ENCODE measurements at places on chromosomes 2 and 18.

- DNase-seq, result no peak
These were observed 39.4 kb upstream of the TDRD15 start for GRCh38 chr2:21084401-21084800.

DNA sequence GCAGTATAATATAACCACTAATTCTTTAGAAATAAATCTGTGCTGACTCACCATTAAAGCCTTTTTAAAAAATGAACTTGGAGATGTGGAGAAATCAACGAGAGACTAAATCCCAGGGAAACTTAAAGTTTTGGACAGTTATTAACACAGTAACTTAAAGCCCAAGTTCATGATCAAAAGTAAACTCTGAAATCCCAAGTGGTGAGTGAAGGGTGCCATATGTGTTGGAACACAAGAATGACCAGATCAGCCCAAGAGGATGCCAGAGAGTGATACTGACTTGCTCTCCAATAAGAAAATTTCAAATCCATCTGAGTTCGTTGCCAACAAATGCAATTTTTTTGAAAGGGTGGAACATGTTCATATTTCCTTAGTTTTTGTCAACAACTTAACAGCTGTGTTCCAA, 838.1 kb upstream of the ACVR2A start:
- no peak for DNase-seq

- no peak for DNase-seq
These were observed 91.5 kb upstream of the SLC8A1 start for GRCh38 chr2:40543381-40543780.

DNA sequence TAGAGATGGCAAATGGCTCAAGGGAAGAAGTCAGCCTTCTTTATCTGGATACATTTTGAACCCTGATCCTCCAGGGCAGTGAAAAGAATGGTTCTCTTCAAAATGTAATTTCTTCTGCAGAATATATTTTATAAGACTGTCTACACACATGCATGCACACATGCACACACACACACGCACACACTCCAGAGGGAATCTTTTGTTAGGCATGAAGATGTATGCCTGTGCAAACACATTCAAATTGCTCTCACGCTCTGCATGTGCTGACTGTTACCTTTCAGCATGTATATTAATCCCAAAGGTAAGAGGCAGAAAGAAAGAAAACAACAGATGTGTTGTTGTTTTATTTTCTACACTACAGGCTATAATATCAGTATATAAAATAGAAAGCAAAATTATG, 43.2 kb downstream of the SLC5A7 start:
- DNase-seq, result no peak

- no peak for DNase-seq
These were observed 56.5 kb upstream of the TTC39C start for GRCh38 chr18:23958036-23958435.

DNA sequence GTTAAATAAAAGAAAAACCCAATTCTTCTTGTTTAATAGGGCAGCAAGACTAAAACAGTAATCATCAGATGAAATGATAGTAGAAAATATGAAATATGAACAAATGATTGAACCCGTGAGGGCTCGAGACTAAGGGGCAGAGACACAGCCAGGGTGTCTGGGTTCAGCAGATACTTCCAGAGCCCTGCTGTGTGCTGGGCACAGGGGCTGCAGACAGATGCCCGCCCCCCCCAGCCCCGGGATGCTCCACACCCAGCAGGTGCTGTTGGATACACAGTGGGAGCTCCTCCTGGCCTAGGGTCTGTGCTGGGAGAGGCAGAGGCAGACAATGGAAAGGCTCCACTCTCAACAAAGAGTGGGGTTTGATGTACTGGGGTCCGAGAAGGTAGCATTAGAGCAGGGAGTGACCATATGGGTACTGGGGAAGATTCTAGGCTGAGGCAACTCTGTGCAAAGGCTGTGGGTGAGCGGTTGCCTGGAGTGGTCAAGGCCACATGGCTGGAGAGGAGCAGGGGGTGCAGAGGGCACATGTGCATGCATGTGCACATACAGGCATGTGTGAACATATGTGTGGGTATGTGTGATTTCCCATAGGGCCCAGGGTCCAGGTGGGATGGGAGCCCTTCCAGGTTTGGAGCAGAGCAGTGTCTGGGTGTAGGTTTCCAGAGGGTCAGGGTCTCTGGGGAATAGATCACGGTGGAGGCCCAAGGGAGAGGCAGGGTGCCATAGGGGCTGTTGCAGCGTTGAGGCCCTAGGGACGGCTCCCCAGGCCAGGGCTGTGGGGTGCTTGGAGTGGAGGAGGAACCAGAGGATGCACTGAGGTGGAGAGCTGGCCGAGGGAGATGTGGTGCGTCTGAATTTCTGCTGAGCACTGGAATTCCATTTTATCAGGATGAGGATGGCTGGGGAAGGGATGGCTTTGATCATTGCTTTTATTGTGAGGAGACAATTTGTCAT, 36.7 kb downstream of the LDLRAD4 start:
- DNase-seq, result no peak

GRCh38 chr18:77079954-77080682, 52.5 kb downstream of the MBP start:
- no peak for DNase-seq

- DNase-seq, result no peak
These were observed 31.4 kb upstream of the PELI1 start for GRCh38 chr2:64175419-64176197.

DNA sequence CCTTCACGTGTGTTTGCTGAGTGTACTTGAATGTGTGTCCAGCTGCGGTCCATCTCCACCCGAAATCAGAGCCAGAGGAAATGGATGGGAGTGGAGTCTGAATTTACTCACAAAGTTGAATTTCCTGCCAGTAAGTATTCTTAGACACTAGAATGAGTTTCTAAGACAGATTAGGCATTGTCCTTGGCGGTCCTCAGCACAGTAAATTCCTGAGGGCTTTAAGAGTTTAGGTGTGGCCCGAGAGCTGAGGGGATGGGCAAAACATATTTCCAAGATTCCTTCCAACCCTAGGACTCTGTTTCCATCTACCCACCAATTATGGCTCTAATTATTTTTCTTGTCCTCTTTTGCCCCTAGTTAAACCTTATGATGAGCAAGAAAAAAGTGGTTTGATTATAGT, 90.3 kb upstream of the PHLPP1 start:
- DNase-seq, result no peak
